ENCODE measurements at places on chromosomes 3 and 15. TPM values are rescaled to one million over a fixed set of nuclear protein-coding genes. Genes with fewer than 3 reads are reported as not detected.

DNA sequence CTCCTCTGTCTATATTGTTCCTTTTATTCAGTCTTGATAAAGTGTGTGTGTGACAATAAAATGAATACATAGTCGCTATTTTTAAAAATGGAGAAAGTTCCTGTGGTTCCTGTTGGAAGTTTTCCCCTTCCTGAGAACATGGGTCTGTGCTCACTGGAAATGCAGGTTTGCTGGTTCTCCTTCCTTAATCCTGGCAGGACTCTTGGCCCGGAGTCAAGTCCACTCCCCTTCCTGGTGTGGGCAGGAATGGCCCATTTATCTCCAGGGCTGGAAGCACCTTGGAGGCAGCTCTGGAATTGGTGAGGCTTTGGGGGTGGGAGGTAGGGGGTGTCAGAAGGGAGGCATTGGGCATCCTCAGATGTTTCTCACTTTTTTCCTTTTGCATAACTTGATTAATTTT lies 30.1 kb downstream of the FOXL2 start:
- DNase-seq = no peak

- no peak for DNase-seq
Observed at GRCh38 chr3:31452495-31453106, 80.1 kb upstream of the STT3B start.

DNA sequence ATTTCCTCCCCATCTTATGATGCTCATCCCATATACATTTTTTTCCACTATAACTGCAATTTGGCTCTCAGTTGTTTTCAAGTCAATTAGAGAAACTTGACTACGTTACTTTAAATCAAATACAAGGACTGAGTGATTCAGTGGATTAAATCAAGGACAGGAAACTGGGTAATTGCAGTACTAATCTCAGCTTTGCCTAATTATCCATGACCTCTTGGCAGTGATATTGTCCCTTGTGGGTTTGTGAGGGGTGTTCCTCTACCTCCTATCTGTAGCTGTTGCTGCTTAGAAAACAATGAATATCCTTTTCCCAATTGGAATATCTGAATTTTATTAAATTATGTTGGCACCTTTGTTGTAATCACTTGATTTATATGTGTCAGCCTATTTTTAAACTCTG lies 79.4 kb downstream of the ZPLD1 start:
- no peak for DNase-seq

GRCh38 chr3:52046186-52046901 lies 10.0 kb downstream of the DUSP7 start:
- DNase-seq = no peak

DNA sequence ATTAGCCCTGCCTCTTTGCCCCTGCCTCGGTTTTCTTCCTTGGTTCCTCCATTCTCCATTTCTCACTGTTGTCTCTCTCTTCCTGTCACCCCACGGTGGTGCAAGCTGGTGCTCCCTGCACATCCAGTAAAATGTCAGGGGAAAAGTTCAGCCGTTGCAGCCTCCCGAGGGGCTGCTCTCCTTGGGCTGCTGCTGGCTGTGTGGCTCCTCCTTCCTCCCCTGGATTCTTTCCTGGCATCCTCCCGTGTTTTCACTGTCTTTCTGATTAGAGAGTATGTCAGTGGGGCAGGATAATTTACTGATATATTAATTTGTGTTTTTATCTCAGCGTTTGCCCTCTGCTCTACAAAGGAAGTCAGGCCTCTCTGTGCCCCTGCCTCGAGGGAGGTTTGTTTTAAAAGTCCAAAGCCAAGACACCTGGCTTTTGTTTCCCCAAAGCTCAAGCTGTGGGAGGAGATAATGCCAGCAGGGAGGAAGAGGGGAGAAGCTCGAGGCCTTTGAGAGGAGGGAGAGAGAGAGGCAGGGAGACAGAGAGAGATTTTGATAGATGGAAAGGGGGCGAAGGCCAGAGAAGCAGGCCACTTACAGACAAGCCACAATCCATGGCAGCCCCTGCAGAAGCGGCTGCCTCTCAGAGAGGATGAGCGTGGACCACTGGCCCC lies 150.3 kb upstream of the NR2F2 start:
- DNase-seq = no peak

DNA sequence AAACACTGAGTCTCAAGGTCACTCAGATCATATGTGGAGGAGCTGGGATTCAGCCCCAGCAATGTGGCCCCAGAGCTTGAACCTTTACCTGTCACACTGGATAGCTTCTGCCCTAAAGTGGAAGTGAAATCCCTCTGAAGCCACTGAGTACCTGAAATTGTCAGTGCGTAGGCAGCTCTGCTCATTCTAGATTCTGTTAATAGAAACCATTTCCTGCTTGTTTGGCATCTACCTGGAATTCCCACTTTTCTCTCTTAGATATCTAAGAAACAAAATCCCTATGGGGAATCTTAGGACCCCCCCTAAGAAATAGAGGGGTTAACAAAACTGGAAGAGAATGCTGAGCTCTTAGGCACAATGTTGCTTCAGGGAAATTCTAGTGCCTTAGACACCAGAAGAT lies 29.8 kb downstream of the FBXL22 start:
- no peak for DNase-seq

DNA sequence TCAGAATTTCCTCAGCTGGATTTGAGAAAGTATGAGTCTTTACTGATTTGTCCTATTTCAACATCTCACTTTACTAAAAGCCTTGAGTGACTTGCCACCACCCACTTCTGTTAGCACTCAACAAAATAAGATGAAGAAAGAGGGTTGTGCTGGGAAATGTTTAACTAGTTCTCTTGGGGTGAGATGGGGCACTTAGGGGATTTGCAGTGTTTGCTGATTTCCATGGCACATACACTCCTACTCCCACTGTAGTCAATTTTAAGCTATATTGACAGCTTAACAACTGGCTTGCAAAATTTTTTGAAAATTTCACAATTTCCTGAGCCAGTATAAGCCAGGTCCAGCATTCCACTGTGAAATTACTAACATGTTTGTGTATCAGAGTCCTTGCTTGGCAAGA lies 463.1 kb upstream of the ARHGEF26 start:
- DNase-seq = no peak

GRCh38 chr15:41839781-41840491 lies 1.3 kb downstream of the PLA2G4B start:
- DNase-seq = no peak

DNA sequence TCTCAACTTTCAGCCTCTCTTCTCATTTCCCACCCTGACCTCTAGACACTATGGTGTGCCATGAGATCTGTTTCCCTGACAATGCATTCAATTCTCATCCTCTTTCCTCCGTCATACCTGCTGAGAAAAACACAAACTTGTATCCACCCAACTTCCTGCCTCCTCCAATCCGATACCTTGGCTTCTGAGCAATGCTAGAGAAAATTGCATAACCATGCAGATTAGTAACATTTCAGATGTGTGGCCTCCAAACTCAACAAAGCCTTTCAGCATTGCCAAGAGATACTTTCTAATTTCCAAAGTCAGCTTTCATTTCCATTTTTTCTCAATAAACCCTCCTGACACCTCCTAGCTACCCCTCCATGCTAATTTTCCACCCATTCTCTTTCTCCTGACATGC lies 88.5 kb downstream of the MINAR1 start:
- no peak for DNase-seq

DNA sequence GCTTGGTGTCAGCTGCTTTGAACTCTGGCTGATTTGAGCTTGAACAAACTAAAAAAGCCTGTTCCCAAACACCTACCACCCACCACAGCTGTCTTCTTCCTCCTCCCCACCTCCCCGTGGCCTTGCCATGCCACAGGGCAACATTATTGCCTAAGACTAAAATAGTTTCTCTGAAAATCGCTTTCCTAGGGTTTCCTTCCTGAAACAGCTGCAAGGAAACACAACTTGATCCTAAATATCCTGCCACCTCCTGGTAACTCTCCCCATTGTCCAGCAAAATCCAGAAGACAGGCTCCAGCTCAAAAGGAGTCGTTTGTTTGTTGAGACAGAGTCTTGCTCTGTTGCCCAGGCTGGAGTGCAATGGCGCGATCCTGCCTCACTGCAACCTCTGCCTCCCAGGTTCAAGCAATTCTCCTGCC lies 193.9 kb upstream of the TPM1 start:
- DNase-seq = no peak

OIP5 gene
- polyA plus RNA-seq = 9.5 TPM

C3orf85 gene
- 17.9 TPM for polyA plus RNA-seq

CEP152 gene
- 10.9 TPM for polyA plus RNA-seq

SMCO1 gene
- not detected for polyA plus RNA-seq

All from left renal cortex interstitium (tissue), 4 donors.